Peyer's patch (tissue), 4 donors: ENCODE measurements at places on chromosomes 5 and 9. TPM values are rescaled to one million over a fixed set of nuclear protein-coding genes. Genes with fewer than 3 reads are reported as not detected.

DNA sequence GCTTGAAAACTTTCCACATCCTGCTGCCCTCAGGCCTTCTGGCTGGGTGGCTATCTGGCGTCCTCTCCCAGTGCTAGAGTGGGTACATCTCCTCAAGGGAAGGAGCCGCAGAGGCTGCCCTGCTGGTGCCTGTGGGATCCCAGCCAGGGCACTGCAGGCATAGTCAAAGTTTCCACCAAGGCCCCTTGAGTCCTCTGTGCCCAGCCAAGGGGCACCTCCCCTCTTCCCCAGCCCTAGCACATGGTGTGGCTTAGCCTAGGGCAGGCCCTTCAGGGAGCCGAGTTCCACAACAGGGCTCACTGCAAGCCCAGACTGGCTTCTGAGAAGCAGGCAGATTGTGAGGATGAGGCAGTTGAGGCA, 103.2 kb downstream of the RGS3 start:
- DNase-seq: no peak

DNA sequence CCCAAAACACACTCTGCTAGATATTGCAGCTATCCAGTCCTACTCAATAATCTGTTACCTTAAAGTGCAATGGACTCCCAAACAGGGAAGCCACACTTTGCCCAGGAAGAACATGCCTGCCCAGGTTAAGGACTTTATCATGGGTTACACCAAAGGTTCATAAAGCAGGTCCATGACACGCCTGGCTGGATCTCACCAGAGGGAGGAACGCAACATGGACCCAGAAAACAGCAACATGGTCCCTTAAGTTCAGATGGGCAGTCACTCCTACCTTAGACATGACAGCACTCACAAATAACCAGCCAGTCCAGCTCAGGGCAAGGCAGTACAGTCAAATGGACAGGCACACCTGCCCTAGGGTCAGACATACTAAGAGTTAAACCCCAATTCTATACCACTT, 3.8 kb downstream of the P4HA2 start:
- DNase-seq: no peak

- DNase-seq: no peak
Measured at GRCh38 chr9:128065907-128066712, 1.0 kb downstream of the NAIF1 start.

DNA sequence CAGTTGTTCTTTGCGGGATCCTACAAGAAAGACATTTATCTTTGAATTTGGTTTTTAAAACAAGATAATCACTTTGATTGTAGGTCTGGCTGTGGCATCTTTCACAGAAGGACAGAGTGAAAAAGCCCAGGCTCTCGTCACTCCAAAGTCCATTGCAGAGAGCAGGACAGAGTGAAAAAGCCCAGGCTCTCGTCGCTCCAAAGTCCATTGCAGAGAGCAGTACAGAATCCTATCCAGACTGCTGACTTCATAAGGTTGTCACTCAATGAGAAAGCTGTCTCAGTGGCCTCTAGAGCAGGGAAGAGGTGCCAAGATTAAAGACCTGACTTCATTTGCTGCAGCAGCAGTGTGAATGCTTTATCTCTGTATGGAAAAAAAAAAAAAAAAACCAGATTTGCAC, 16.3 kb upstream of the GPX8 start:
- no peak for DNase-seq

DNA sequence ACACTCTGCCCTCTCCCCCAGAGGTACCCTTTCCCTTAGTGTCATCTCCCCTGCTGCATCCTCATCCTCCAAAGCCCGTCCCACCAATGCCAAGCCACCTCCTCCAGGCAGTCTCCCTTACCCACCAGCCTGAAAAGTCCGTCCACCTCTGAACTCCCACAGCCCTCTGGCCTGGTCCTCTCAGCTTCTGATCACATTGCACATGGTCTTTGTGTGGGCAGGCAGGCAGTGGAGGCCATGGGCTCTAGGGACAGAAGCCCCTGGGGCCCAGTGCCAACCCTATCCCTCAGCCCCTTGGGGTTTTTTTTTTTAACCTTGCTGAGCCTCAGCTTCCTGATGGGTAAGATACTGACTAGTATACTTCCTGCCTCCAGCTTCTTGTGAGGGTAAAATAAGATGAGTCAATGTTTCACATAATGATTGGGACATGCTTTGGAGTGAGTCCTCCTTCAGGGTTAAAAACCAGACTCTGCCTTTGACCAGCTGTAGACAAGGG, 19.4 kb downstream of the CSF1R start:
- DNase-seq: no peak

DNA sequence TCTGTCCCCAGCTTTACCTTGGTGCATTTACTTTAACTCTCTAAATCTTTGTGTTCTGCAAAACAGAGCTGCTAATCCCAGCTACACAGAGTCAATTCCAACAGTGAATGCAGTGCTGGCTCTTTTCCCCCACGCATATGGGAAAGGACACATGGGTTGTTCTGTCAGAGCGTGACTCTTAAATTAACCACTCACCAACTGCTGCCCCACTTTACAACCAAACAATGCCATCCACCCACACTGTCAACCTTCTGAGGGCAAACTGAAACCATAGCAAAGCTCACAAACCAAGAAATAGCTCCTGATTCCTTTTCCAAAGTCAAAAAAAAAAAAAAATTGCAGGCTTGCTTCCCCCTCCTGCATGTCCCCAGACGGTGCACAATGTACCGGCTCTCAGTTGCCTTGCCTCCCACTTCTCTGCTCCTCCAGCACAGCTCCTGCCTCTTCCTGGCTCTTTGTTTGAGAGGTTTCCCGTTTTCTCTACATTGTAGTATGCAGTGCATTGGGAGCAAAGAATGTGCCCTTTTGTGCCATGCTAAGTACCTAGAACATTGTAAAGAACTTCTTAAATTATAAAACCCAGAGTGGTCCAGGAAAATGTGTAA, 151.5 kb upstream of the DAPK1 start:
- DNase-seq: no peak

- DNase-seq: no peak
Measured at GRCh38 chr9:105027084-105027483, 99.1 kb upstream of the ABCA1 start.

DNA sequence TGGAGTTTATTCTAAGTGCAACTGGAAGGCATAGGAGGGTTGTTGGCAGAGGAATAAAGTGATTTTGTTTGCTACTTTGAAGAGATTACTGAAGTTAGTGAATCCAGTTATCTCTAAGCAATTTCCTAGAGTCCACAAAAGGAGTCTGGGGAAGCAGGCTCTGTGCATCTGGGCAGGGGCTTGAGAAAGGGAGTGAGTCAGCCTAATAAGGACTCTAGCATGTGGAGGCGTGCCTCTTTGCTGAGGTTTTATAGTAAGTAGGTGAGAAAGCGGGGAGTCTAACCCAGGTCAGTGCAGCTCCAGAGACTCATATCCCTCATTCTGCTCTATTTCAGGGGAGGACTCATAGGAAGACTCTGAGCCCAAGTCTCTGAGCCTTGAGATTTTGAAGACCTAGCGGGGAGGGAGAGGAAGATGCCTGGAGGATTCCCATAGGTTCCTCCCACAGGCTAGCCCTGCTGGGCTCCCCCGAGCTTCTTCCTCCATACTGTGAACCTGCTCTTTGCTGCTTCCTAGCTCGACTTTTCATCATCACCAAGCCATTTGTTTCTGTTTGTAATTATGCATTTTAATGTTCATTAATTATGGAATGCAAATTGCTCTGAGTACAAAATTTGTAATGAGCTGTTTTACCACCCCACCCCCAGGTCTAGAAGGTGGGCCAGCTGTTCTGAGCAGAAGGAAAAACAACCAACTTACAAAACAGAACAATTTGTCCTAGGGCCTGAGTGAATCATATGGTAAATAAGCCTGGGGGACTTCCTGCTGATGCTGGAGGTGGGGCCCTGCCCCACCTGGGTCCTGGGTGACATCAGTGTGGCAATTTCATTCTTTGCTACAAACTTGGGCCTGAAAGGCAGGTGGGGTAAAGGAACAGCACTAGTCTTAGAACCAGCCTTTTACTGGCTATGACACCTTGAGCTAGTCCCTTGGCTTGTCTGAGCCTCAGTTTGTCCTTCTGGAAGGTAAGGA, 150.2 kb downstream of the TRIM32 start:
- DNase-seq: no peak

DNA sequence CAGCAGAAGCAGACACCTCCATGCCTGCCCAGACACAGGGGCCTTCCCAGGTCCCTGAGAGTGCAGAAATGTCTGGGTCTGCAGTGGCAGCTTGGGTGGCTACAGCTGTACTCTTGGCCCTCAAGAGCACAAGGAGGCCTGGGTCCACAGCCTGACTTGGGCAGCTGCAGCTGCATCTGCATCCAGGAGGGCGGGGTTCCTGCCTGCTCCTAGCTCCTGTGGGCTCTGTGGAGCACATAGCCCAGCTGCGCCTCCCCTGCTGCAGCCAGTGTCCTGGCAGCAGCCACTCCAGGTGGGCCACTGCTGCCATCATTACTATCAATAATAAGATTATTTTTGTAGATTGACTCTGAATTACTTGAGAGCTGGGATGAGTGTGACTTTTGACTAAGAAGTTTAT, 162.0 kb upstream of the PTCH1 start:
- DNase-seq: no peak

GRCh38 chr5:107557051-107557658, 113.6 kb downstream of the EFNA5 start:
- no peak for DNase-seq

DNA sequence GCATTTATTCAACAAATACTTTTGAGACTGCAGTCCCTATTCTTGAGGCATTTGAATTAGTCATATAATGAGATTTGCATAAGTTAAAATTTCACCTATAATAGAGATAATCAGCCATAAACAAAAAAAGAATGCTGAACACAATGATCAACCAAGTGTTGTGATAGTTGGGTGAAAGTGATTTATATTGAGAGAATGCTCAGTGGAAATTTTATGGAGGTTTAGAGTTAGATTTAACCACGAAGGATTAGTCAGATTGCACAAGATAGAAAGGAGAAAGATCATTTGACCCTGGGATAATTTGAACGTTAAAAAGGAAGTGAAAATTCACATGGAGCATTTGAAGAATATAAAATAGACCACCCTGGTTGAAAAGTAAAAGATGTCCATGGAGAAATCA, 356.2 kb downstream of the NPR3 start:
- no peak for DNase-seq

GRCh38 chr9:4095484-4095883, 204.4 kb downstream of the GLIS3 start:
- no peak for DNase-seq

GRCh38 chr5:63554191-63554590, 408.1 kb downstream of the HTR1A start:
- DNase-seq: no peak

DNA sequence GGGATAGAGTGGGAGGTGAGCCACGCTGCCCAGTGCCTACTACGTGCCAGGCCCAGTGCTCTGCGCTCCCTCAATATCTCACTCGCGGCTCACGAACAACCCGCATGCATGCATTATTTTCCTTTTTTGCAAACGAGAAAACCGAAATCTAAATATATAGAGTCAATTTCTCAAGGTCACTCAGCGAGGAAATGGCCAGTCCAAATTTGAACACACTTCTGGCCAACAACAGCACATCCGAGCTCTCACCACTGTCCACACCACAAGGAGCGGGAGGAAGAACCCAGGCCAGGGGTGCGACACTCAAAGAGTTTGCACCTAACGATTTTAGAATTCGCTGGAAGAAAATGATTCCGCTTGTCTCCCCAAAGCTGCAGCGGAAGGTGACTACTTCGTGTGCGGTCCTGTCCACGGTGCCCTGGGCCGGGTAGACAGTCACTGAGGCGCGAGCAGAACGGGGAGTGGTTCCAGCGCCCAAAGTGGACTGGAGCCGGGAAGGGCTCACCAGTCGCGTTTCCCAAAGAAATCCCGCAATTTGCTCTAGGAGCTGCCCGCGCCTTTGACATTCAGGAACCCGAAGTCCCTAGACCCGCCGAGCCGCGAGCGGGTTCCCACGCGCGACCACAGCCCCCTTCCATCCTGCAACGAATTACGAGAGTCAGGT, 1.1 kb upstream of the TLX3 start:
- DNase-seq: no peak

- no peak for DNase-seq
Measured at GRCh38 chr5:154039458-154039829, 677 bp downstream of the MFAP3 start.

DNA sequence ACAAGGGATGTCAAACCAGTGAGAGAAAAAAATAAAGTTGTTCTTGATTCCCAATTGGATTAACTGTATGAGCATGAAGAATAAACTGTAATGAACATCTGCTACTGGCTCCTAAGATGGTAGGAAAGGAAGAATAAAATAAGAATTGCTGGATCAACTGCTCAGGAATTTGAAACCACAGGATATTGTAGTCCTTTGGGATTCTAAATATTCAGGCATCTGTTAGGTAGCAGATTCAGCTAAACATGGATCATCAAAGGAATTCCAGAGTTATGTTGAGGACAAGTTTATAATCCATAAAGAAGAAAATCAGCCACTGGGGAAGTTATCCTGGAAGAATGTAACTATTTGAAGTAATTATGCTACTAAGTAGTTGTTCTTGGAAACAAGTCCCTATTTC, 65.8 kb downstream of the ISL1 start:
- no peak for DNase-seq

GRCh38 chr5:168691891-168692290, 112.7 kb upstream of the PANK3 start:
- no peak for DNase-seq

- no peak for DNase-seq
Measured at GRCh38 chr5:175717837-175718236, 60.0 kb downstream of the HRH2 start.

DNA sequence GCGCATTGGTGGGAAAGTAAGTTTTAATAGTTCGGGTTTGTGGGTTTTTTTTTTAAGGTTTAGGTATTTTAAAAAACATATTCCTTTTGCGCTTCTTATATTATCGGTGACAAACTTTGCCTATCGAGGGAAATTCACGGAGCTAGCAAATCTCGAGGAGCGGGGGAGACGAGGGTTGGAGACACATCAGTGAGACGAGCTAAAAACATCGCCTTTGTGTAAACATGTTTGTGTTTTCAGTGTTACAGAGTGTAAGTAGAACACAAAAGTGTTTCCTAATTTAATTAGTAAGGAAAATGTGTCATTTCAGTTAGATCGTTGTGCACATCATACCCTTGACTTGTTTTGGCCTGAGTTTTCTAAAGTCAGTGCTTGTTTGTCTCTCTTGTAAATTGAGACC, 945 bp downstream of the BTF3 start:
- no peak for DNase-seq

The AFAP1L1 gene
- total RNA-seq: 3.3 TPM

The SLIT3 gene
- 17.3 TPM for total RNA-seq

The SPOCK1 gene
- 4.2 TPM for total RNA-seq

The ABLIM3 gene
- total RNA-seq: 5.3 TPM

The ANKRD18B gene
- not detected for total RNA-seq

The IFNA13 gene
- not detected for total RNA-seq

The BARHL1 gene
- not detected for total RNA-seq

The ROPN1L gene
- not detected for total RNA-seq

The C9 gene
- total RNA-seq: not detected

The CTXN3 gene
- total RNA-seq: not detected

The PCDHB4 gene
- 1.2 TPM for total RNA-seq

The PPP2R2B gene
- 1.2 TPM for total RNA-seq

The IL3 gene
- total RNA-seq: not detected

The GRHPR gene
- total RNA-seq: 99.0 TPM
